ENCODE measurements at places on chromosomes 4 and X.

GRCh38 chrX:69238114-69238886, 73.0 kb upstream of the PJA1 start:
- no peak for DNase-seq

DNA sequence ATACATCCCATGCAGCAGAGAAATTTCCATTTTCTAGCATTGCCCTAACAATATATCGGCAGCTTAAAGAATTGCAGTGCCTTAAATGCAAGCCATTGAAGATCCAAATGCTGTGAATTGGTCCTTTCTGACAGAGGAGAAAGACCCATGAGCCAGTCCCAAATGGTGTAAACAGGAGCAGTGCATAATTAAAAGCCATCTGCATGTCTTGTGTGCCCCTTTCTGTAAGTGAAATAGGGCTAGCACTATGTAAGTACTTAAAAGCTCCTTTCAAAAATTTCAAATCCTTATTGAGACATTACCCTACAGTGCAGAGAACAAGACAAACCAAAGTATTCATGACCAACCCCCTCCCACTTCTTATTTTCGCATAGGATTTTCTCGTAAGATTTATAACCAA, 108.7 kb upstream of the LCORL start:
- no peak for DNase-seq

GRCh38 chrX:1249101-1249887, 19.3 kb upstream of the CSF2RA start:
- DNase-seq, result no peak

GRCh38 chrX:108699368-108699767, 37.0 kb downstream of the IRS4 start:
- no peak for DNase-seq

DNA sequence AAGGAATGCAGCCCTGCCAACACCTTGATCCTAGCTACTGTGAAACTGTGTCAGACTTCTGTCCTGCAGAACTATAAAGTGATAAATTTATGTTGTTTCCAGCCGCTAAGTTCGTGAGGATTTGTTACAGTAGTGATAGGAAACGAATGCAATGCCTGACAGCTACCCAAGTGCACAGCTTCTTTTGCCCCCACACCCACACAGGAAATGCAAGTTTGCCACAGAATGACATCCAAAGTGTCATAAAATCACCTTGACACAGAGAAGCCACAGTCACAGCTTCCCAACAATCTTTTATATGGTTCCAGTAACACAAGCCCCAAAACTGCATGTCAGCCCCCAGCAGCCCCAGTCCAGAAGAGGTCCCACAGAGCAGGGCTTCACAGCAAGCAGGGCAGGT, 216.9 kb upstream of the S100G start:
- no peak for DNase-seq

GRCh38 chrX:80807606-80807991, 2.1 kb downstream of the BRWD3 start:
- DNase-seq, result no peak

GRCh38 chrX:139382529-139382928, 148.0 kb upstream of the F9 start:
- DNase-seq, result no peak

- no peak for DNase-seq
Measured at GRCh38 chr4:36411338-36411737, 129.9 kb downstream of the DTHD1 start.

GRCh38 chr4:31104043-31104442, 383.9 kb downstream of the PCDH7 start:
- DNase-seq, result no peak

DNA sequence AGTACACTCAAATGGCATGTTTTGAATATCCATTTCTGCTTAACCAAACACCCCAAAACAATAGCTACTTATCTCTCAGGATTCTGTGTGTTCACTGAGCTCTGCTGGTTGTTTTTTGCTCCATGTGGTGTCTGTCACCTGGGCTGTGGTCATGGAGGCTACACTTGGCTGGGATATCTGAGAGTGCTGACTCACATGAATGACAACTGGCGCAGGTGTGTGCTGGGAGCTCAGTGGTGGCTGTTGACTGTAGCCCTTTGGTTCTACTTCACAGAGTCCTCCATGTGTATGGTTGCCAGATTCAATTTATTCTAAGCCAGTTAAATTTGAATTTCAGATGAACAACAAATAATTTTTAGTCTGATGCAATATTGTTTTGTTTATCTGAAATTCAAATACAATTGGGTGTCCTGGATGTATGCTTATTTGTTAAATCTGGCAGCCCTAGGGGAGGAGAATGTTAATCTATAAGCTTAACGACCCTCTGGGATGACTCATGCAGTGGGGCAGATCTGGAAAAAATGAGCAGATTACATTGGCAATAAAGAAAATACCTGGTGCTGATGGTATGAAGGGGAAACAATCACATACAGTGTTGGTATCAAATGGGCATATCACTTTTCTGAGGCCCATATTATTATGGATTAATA, 28.2 kb upstream of the TCEAL4 start:
- no peak for DNase-seq

- no peak for DNase-seq
Measured at GRCh38 chrX:119870626-119871131, 854 bp downstream of the RNF113A start.

DNA sequence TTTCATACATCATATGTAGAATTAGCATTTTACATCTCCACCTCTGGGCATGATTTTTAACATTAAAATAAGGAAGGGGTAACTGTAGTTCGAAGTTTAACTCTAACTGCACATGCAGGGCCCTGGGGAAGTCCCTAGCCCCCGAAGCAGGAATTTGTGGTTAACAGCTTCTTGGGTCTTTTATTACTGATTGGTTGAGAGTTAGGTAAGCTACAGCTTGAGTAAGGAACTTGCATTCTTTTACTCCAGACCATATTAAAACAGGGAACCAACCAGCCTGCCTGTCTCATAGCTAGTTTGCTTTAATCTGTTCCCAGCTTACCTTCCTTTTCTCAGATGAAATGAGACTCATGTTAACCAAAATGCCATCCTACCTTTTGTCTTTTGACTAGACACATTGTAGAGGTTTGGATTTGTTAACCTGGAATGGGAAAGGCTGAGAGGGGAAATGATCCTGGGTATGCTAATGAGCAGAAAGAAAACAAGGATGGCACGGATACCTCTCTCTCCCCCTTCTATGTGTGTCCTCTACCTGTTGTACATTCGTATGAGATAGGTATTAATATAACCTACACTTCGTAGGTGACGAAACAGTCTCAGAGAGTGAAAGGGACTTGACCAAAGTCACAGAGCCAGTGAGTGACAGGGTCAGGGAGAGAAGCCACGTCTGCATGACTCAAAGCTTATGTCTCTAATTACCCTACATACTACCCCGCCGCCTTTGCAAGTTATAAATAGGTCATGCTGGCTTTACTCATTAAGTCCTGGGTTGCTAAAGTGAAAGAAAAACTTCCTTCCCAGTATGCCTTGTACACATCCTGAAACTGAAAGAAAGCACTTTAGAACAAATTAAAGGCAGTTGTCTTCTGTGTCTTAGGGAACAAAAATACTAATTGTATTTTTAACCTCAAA, 119.5 kb upstream of the AFF2 start:
- DNase-seq, result no peak

- DNase-seq, result no peak
Measured at GRCh38 chr4:156036496-156036895, 82.8 kb upstream of the CTSO start.

DNA sequence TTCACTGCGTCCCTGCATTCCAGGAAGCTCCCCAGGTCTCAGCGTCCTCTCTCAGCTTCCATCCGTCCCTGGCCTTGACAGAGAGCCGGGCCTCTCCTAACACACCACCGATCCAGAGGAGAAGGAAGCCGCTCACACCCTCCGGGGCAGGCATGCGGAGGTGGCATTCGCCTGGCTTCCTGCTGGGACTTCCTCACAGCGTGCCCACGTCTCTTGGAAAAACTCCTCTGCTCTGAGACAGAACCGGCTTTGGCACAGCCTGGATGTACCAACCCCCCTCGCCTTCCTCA, 3.2 kb downstream of the CTAG2 start:
- no peak for DNase-seq

- DNase-seq, result no peak
Measured at GRCh38 chr4:31995943-31996901, 1276.1 kb downstream of the PCDH7 start.

DNA sequence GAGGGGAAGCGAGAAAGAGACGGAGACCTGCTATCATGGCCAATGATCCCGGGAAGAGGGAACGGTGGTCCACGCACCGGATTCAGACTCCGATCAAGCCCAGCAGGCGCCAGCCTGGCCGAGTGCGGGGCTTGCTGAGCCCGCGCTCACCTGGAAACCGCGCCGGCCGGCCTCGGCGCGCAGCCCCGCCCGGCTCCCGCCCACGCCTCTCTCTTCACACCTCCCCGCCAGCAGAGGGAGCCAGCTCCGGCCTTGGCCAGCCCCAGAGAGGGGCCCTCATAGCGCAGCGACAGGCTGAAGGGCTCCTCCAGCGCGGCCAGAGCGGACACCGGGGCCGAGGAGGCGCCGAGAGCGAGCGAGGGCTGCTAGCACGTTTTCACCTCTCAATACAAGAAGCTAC, 36.8 kb upstream of the SPANXN2 start:
- DNase-seq, result no peak

DNA sequence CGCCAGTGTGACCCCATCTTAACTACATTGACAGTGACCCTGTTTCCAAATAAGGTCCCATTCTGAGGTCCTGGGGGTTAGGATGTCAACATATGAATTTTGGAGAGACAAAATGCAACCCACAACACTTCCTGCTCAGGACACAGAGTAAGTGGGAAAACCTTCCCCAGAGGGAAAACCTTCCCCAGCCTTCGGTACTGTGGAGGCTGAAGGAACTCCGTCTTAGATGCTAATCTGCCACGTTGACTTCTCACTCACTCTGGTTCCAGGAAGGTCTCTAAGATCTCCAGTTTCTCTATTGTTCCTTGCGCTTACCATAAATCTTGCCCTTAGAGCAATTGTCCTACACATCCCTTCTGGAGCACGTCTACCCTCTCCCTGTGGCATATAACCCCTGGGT, 29.7 kb upstream of the HMX1 start:
- no peak for DNase-seq

- no peak for DNase-seq
Measured at GRCh38 chr4:40185830-40186664, 10.8 kb upstream of the RHOH start.

DNA sequence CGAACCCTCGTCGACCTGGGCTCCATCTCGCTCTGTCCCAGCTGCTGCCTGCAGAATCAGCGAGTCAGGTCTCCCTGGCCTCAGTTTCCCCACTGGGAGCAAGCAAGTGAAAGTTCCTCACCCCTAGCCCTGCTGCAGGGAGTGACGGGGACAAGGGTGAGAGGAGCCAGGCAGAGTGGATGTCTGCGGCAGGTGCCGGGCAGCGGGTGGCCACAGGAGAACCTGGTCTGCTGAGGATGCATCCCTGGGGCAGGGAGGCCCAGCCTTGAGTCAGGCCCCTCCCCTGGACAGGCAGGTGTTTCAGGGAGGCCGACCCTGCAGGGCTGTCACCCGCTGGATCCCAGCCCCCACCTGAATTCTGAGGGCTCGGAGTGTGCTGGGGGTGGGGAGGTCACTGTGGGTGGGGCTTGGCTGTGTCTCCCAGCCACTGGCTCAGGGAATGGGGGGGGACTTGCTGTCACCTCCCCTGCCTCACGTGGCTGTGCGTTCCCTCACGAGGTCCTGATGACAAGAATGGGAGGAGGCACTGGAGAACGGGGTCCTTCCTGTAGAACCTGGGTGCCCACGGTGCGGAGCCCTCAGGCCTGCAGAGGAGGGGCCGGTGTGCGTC, 33.2 kb downstream of the LRPAP1 start:
- DNase-seq, result no peak

DNA sequence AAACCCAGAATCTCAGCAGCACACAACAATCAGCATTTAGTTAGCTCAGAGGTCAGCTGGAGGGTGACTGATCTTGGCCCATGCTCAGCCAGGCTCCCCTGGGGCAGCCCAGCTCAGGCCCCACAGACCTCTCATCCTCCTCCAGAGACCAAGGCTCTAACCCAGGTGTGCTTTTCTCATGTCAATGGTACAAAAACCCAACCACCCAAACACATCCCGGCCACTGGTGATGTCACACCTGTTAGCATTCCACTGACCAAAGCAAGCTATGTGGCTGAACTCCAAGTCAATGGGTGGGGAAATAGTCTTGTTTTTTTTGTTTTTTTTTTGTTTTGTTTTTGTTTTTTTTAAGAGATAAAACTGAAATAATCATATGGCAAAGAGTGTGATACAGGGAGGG, 77.5 kb downstream of the CYTL1 start:
- no peak for DNase-seq

DNA sequence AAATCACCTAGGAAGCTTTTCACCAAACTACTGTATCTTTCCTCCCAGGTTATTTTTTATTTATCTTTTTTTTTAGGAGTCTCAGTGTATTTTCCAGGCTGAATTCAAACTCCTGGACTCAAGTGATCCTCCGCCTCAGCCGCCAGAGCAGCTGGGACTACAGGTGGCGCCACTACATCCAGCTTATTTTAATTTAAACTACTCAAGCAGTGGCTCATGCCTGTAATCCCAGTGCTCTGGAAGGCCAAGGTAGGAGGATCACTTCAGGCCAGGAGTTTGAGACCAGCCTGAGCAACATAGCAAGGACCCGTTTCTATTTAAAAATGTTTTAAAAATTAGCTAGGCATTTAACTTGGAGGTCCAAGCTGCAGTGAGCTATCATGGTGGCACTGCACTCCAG, 37.8 kb downstream of the LEF1 start:
- no peak for DNase-seq

GRCh38 chr4:152515678-152516077, 20.2 kb downstream of the FBXW7 start:
- no peak for DNase-seq

- no peak for DNase-seq
Measured at GRCh38 chr4:99816545-99817308, at the start of gene DAPP1. Gene DAPP1 (plus strand): TSS chr4:99816827. CDS start chr4:99816914, 87 bp downstream.

- DNase-seq, result no peak
Measured at GRCh38 chrX:25640276-25640675, 497.9 kb upstream of the MAGEB18 start.

- no peak for DNase-seq
Measured at GRCh38 chr4:147049946-147050345, 104.3 kb upstream of the TTC29 start.

DNA sequence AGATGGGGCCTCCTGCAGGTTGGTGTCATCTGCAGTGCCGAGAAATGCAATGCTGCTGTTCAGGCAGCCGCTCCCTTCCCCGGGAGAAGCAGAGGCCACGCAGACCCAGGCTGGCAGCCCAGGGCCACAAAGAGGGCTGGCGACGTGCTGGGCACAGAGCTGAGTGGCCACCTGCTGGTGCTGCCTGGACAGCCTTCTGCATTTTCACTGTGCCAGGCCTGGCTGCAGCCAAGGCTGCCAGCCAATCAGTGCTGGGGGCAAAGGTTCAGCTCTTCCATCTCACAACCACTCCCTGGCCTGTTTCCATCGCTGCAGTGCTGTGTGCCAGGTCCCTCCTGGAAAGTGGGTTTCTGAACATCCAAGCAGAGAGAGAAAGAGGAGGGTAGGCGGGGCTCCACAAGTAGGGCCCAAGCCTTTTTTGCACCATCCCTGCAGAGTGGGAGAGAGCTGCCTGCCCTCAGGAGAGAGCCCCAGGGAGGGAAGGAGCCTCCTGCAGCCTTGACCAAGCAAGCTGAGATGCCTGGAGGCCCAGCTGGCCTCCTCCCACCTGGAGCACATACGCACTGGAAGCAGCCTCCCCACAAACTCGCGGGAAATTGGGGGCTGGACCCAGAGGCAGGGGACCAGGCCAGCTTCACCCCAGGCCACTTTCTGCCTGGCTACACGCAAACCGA, 20.1 kb downstream of the ADRA2C start:
- DNase-seq, result no peak

GRCh38 chr4:118314221-118314620, 38.6 kb downstream of the PRSS12 start:
- no peak for DNase-seq

- no peak for DNase-seq
Measured at GRCh38 chr4:86564795-86565194, 29.3 kb upstream of the PTPN13 start.

GRCh38 chr4:42148425-42148824, 4.0 kb downstream of the BEND4 start:
- no peak for DNase-seq

Data from non-pigmented ciliary epithelial cell (primary cell).